NCI-H524 treated with DMSO at 0.1 percent for 48 hours (cell line): ENCODE measurements at places on chromosomes 2 and 18.

GRCh38 chr2:25897506-25897905 lies 19.2 kb upstream of the ASXL2 start:
- no peak for DNase-seq

DNA sequence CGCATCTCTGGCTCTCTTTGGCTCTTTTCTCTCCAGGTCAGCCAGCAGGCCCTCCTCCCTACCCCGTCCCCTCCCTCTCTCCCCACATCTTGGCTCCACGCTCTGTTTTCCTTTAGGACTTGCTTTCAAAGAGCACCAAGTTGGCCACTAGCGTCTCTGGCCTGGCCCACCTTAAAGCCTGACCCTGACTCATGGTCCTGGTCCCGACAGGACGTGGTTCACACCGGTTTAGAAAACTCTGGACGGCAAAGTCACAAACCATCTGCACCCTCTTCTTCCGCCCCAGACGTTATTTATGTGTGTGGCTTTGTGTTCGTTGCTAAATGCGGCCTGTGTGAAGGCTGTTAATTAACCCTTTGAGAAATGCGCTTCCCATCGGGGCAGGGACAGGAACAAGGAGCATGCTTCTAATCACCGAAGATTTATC lies 169.0 kb upstream of the HAAO start:
- no peak for DNase-seq

GRCh38 chr2:205198140-205198525 lies 484.2 kb upstream of the NRP2 start:
- DNase-seq = no peak

DNA sequence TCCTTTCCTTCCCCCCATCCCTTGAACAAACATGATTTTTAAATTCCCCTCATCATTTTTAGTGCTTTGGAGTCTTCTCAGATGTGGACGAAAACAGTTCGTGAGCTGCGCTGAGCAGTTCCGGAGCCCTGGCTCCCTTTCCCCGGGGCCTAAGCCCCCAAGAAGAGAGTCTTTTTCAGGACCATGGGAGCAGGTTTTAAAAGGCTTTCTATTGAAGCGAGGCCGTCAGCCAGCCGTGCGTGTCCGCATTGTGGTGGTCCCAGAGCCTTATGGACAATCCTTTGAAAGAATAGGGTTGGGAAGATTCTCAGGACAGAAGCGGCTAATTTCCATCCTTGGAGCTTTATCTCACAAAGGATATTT lies 290.7 kb downstream of the SOX11 start:
- DNase-seq = no peak

DNA sequence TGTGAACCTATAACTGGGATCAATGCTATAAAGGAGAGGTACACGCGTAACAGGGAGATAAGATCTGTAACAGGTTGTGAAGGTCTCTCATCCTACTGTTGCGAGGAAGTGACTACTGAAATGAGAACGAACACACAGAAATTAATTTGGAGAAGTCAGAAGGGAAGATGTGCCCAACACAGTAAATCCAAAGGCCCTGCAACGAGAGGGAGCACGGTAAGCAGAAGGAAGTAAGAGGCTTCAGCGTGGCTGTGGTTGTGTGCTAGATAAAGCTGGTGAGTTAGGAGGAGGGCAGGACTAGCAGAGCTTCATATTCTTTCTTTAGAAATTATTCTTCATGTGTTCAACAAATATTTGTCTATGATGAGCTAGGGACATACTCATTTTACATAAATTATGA lies 2.5 kb upstream of the ATG16L1 start:
- no peak for DNase-seq
